ENCODE measurements at places on chromosomes 11 and 22.

- no peak for DNase-seq
Observed at GRCh38 chr11:9762531-9762930, 98.7 kb downstream of the SWAP70 start.

DNA sequence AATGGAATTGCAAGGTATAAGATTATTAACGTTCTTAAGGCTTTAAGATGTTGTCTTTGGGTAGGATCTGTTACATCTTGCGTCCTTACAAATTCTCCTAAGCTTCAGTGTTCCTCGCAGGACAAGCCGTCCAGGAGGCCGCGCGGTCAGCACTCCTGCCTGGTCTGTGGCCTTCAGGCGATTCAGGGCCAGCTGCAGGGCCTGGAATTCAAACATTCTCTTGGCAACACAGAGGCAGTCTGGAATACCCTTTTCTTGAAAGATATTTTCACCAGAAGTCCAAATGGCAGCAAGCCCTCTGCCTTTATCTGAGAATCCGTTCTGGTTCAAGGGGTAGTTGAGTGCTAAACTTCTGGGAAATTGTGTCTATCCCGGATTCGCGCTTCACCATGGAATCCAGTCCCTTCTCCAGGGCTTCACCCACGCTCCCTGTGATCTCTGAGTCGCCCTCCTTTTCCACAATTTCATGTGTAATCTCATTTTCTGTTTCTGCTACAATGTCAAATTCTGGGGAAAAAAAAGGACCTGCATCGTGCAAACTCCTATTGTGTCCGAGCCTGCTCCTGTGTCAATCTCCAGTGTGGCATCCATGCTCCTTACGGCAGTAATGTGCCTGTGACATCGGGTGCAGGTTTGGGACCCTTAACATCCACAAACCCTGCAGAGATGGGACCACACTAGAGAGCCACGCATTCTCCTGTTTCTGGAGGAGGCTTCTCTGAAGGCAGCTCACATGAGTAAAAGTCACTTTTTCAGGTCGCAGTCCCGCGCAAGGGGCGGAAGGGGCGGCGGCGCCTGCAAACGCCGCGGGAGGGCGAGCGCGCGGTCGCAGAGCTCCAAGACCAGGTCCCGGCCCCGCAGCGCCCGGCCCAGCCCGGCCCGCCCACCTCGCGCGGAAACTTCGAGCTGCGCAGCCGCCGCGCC, 25.4 kb upstream of the SORL1 start:
- peak; percentile 73 for DNase-seq

DNA sequence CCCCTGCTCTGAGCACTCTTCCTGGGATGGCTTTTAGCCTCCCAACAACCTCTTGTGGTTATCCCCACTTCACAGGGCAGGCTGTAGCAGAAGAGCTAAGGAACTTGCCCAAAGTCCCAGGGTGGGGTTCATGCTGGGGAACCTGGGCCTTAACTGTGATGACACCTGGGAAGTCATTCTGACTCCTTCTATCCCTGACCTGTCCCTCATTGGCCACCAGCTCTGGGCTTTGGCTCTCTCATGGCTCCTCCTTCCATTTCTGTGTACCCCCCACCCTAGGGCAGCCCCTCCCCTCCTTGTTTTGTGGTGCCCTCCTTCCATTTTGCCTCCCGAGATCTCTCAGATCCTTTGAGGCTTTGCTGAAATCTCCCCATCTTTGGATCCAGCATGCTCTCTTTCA, 2.7 kb downstream of the PPM1F start:
- no peak for DNase-seq

GRCh38 chr11:40185793-40186192, 1273.7 kb downstream of the LRRC4C start:
- DNase-seq = no peak

- DNase-seq = no peak
Observed at GRCh38 chr11:67417425-67417824, 1.9 kb downstream of the CARNS1 start.

GRCh38 chr22:23036684-23037428, 33.5 kb upstream of the GNAZ start:
- no peak for DNase-seq

All from activated naive CD8-positive, alpha-beta T cell treated with anti-CD3 and anti-CD28 coated beads, Interleukin-2, amount 50 U/mL, for 24 hours (primary cell).